ENCODE measurements at places on chromosomes 12 and 14. TPM values are rescaled to one million over a fixed set of nuclear protein-coding genes. Genes with fewer than 3 reads are reported as not detected.

DNA sequence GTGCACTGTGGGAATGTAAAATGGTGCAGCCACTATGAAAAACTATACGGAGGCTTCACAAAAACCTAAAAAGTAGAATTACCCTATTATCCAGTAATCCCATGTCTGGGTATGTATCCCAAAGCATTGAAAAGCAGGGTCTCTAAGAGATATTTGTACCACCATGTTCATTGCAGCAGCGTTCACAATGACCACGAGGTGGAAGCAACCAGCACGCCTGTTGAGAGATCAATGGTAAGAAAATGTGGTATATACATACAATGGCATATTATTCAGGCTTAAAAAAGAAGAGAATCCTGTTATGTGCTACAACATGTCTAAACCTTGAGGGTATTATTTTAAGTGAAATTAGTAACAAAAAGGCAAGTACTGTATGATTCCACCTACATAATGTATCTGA, 910 bp upstream of the NOPCHAP1 start:
- DNase-seq = no peak

DNA sequence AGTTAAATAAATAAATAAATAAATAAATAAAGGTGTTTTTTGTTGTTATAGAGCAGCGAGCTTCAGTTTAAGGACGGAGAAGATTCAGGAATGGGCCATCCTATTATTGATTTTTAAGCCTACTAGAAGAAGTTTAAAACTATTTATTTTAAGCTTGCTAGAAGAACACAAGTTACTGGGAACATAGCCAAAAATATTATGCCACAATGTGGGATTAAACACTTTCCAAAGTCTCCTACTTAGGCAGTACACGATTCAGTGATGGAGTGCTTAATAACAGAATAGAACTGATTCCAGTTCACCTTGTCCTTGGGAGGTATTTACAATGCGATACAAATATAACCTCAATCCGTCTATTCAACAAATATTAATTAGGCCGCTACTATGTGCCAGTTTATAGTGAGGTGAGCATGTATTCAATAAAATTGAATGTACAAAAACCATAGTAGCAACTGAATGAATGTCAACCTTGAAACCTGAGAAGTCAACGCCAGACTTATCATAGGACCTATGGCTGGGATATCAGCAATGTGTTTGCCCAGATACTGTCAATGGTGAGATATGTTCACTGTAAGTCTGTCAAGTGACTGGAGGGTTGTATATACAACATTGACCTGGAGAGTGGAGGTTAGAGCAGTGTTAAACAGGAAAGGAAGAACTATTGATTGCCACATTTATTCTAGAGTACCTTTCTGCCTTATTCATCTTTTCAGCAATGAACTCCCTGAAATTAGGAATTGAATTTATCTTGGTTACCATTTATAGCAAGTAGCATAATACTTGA, 486.4 kb downstream of the TMTC2 start:
- no peak for DNase-seq

Gene ERP27
- 0.25 TPM for total RNA-seq

Gene CCDC177
- not detected for total RNA-seq

Gene OR10A7
- not detected for total RNA-seq

- DNase-seq = no peak
Observed at GRCh38 chr12:90226211-90226610, 517.6 kb upstream of the ATP2B1 start.

GRCh38 chr14:85554106-85554505, 24.2 kb downstream of the FLRT2 start:
- no peak for DNase-seq

- no peak for DNase-seq
Observed at GRCh38 chr12:54147186-54147585, 41.6 kb downstream of the SMUG1 start.

Gene ANG
- total RNA-seq = 4.0 TPM

GRCh38 chr12:131221061-131221956, 267.6 kb downstream of the ADGRD1 start:
- no peak for DNase-seq

DNA sequence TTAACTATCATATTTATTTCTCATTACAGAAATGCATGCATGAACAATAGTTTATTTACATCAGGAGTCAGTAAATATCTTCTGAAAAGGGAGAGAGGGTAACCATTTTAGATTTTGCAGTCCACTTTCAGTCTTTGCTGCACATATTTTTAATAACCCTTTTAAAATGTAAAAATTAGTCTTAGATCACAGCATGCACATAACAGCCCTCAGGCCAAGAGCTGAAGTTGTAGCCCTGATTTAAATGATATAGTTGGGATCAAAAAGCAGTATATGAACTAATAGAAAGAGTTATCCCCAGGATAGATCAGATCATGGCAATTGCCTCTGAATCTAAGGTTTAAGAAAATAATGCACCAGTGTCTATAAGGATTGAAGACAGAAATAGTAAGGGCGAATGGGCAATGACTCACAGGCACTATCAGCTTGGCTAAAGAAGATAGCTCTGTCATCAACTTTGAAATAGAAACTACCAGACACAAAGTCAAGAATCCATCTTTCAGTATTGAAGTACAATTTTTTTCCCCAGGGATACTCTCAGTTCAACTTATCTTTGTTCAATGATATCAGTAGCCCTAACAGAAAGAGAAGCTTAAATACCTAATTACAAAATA, 13.1 kb upstream of the CLEC7A start:
- no peak for DNase-seq

Gene KMT2D
- 43.8 TPM for total RNA-seq

DNA sequence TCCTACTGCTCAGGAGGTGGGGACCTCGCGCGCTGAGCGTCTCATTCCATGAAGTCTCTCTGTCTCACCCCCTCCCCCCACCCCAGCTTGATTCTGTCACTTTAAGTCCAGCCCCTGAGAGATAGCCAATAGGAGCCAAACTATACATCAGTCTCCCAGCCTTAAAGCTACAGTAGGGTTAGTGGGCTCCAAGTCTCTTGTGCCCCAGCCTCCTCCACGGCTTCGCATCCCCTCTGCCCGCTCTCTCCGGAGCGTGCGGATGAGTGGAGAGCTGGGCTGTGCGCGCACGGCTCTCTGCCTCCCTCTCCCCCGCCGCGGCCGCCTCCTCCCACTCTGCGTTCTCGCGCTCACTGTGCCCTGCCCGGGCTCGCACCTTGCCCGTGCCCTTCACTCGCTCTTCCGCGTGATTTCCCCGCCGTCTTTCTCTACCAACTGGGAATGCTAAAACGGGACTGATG, at the start of gene ESRRB:
ESRRB (plus strand) TSS at position 191 of the 458 bp plus-strand sequence; CDS start at position 456, 265 bp downstream.
- DNase-seq = no peak

Gene CISTR
- 2.4 TPM for total RNA-seq

- DNase-seq = no peak
Observed at GRCh38 chr14:84937016-84937415, 592.9 kb upstream of the FLRT2 start.

DNA sequence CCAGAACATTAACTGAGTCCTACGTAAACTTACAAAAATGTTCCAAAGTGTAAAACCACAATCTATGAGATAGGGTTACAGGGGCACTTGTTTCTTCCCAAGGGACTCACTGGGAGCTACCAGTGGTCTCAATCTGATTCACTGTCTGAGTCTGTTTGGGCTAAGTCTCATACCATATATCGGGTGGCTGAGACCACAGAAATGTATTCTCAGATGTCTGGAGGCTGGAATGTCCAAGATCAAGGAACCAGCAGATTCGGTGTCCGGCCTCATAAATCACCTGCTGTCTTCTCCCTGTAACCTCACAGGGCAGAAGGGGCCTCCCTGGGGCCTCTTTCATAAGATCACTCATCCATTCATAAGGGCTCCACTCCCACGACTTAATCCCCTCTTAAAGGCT, 616.3 kb upstream of the TMEM132C start:
- DNase-seq = no peak

Gene LIN52
- total RNA-seq = 6.9 TPM

- DNase-seq = no peak
Observed at GRCh38 chr12:109987615-109988014, 8.6 kb downstream of the GIT2 start.

- DNase-seq = no peak
Observed at GRCh38 chr12:91333966-91334365, 151.3 kb upstream of the DCN start.

Gene ATP6V1D
- total RNA-seq = 155 TPM

DNA sequence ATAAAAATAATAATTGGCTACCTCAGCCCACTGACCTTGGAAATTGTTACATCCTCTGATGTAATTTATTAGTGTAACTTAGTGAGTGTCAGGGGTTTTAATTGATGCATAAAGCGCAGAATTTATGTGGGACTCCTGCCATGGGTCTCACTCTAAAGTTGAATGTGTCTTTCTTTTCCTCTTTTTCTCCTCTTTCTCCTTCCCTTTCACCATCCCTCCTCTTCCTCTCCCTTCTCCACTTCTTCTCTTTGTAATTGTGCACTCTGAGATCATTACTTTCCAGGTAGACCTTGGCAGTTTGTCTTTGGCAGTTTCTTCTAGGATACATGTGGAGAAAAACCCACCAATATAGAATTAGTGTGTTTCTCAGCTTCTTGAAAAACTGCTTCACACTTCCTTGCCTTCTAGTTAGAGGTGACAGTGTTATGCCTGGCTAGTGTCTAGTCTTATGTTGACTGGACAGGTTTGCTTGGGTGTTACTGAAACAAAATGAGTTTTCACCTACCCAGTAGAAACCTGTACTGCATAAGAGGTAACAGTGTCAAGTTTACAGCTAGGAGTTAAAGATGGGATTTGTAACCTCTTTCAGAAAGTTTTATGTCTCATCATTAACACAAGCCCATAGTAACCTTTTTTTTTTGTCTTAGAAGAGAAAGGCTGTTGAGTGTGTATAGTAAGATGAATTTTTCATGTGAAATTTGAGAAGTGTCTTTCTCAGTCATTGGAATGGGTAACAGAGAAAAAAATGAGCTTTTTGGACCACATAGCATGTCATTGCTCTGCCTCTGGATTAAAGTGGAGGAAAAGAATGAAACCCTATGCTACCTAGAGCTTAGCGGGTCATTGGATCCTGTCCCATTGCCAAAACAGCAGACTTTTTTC, 18.6 kb downstream of the PELI2 start:
- DNase-seq = no peak

Gene TWF1
- 12.4 TPM for total RNA-seq

DNA sequence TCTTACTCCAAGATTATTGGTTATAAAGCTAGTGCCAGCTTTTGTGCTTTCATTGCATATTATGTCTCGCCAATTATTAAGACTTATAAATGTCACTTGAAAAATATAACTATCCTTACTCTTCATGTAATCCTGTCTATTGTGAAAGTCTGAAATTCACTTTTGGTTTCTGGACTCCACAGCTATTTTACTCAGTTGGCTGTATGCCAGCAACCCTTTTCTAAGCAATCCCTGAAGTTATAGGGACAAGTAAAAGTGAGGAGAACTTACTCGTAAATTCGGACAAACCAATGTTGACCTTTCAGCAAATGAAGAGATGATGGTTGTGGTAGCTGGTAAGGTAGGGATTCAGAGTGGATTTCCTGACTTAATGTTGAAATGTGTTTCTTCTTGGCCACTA, 196.3 kb downstream of the NPAS3 start:
- no peak for DNase-seq

GRCh38 chr14:56933446-56933845, 123.2 kb upstream of the OTX2 start:
- no peak for DNase-seq

GRCh38 chr12:2277492-2278155, 224.8 kb downstream of the CACNA1C start:
- no peak for DNase-seq

DNA sequence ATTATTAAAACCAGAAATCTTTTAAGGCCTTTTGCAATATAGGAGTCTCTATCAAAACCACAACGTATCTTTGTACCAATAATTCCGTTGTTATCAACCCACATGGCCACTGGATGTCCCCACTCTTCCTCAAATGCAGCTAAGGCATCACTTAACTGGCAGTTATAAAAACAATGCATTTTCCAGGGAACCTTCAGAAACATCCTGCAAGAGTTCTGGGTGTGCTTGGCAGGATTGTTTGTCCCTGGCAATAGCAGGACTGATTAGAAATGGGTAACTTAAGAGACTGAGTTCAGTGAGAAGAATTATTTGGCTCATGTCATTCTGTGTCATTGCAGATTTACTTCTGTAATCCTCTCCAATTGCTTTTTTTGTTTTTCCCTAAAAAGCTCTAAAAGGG, 112.0 kb downstream of the SLC15A5 start:
- no peak for DNase-seq

GRCh38 chr14:104979758-104980610, 1.8 kb upstream of the AHNAK2 start:
- peak; percentile 85 for DNase-seq

DNA sequence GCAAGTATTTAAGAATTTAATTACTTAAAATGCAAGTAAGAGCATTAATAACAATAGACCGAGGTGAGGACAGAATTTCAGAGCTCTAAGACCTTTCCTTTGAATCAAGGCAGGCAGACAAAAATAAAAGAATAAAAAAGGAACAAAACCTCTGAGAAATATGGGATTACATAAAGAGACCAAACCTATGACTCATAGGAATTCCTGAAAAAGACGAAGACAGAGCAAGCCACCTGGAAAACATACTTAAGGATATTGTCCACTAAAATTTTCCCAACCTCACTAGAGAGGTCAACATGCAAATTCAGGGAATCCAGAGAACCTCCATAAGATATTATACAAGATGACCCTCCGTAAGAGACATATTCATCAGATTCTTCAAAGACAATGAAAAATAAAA, 325.1 kb downstream of the AEBP2 start:
- DNase-seq = no peak

Gene CNTN1
- total RNA-seq = 0.57 TPM

GRCh38 chr14:33052943-33053342, 114.3 kb downstream of the NPAS3 start:
- DNase-seq = no peak

GRCh38 chr12:115230606-115231005, 546.6 kb upstream of the TBX3 start:
- no peak for DNase-seq

GRCh38 chr12:55728186-55728938, 447 bp downstream of the CD63 start:
- peak; percentile 87 for DNase-seq

Measured in left ventricle myocardium superior (tissue), 1 donor.